ENCODE measurements at places on chromosomes 3 and 15.

- peak; percentile 84 for DNase-seq
Measured at GRCh38 chr15:83380682-83381081, 66.5 kb upstream of the SH3GL3 start.

DNA sequence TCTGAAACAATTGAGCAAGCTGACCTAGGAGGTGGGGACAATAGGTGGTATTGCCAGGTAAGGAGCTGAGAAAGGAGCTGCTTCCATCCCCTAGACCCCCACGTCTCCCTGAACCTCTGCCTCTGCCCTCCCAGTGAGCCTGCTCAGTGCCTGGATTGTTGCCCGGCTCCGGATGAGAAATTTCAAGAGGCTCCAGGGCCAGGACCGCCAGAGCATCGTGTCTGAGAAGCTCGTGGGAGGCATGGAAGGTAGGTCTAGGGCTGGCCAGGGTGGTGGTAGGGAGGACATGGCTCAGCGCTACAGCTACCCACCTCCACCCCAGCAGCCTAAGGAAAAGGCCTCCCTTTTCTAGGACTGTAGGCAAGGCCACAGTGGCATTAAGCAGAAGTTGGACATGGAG, 13.3 kb downstream of the DUOX1 start:
- no peak for DNase-seq

DNA sequence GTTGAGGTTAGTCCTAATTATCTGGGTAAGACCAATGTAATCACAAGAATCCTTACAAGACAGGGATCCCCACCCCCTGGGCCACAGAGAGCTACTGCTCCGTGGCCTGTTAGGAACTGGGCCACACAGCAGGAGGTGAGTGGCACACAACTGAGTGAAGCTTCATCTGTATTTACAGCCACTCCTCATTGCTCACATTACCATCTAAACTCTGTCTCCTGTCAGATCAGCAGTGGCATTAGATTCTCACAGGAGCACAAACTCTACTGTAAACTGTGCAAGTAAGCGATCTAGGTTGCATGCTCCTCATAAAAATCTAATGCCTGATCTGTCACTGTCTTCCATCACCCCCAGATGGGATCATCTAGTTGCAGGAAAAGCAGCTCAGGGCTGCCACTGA, 58.5 kb upstream of the CRBN start:
- DNase-seq = no peak

DNA sequence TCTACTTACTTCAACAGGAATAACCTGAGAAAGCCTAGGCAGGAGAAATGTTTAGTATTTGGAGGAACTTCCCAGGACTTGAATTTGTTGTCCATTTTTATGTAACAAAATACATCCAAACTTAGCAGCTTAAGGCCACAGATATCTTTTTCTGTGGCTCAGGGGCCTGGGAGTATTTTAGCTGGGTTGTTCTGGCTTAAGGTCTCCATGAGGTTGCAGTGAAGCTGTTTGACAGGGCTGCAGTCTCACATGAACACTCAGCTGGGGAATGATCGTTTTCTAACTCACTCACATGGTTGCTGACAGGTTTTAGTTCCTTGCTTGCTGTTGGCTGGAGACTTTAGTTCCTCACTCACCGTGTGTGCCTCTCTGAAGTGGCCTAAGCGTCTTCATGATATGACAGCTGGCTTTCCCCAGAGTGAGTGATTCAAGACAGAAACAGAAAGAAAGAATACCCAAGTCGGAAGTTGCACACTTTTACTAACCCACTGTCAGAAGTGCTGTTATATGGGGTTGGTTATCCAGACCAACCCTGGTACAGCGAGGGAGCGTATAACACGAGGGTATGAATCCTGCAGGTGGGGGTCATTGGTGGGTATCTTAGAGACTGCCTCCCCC, 229.7 kb upstream of the TBL1XR1 start:
- DNase-seq = no peak

- no peak for DNase-seq
Measured at GRCh38 chr3:122985539-122985938, 42.0 kb downstream of the SEMA5B start.

DNA sequence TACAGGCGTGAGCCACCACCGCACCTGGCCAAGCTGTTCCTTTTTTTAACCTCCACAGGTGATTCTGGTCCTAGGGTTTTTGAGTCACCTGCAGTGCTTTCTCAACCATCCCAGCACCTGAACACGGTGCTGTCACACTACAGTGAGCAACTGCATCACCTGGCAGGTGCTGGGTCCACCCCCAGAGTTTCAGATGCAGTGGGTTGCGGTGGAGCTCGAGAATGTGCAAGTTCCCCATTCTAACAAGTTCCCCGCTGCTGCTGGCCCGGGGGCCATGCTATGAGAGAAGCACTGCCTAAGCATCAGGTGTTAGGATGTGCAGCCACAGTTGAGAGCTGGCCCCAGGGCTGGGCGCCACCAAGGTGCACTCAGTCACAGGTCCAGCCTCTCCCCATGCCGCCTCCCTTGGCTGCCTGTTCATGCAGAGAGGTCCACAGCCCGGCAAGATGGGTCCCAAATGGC, 18.0 kb downstream of the ISG20 start:
- DNase-seq = no peak

DNA sequence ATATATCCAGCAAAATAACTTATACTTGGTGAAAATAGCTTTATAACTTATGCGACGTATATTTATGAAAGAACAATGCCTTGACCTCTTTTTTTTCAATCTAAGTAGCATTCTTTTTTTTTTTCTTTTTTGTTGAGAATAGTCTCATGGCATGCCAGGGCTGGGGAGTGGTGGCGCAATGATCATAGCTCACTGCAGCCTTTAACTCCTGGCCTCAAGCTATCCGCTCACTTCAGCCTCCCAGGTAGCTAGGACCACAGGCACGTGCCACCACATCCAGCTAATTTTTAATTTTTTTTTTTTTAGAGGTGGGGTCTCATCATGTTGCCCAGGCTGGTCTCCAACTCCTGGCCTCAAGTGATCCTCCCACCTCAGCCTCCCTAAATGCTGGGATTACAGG, 43.5 kb downstream of the RAB8B start:
- no peak for DNase-seq

- DNase-seq = no peak
Measured at GRCh38 chr15:60087561-60087960, 83.5 kb downstream of the FOXB1 start.

DNA sequence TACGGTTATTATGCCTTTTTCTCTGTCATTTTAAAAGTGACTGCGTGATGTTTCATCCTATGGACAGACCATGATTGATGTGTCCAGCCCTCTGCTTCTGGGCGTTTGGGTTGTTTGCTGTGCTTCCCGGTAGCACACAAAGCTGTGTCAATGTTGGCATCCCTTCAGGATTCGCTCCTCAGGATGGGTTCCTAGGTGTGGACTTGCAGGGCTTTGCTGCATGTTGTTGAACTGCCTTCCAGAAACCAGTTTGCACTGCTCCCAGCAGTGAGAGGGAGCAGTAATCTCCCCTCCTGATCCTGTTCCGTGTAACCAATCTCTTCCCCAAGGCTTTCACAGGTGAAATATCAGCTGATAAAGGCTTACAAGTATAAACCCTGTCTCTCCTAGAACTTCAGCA, 787 bp downstream of the TRPM1 start:
- DNase-seq = no peak

GRCh38 chr3:163838769-163839168, 1239.5 kb downstream of the SI start:
- no peak for DNase-seq

GRCh38 chr3:135719449-135719848, 246.1 kb upstream of the PPP2R3A start:
- no peak for DNase-seq

DNA sequence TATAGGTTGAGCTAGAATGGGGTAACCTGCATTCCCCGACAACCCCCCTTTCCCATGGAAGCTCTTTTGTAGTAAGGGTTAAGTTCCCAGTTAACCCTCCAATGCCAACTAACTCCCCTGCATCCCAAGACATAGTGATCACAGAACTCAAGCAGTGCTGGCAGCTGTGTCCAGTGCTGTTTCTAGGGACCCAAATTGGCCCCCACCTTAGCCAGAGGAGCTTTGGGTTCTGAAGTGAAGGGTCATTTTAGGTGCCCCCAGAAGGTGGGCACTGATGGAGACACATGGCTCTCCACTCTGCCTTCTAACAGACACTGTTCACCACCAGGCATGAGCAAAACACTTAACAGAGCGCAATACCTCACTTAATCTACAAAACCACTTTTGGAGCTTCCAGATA, 7.1 kb downstream of the FBXL22 start:
- no peak for DNase-seq

DNA sequence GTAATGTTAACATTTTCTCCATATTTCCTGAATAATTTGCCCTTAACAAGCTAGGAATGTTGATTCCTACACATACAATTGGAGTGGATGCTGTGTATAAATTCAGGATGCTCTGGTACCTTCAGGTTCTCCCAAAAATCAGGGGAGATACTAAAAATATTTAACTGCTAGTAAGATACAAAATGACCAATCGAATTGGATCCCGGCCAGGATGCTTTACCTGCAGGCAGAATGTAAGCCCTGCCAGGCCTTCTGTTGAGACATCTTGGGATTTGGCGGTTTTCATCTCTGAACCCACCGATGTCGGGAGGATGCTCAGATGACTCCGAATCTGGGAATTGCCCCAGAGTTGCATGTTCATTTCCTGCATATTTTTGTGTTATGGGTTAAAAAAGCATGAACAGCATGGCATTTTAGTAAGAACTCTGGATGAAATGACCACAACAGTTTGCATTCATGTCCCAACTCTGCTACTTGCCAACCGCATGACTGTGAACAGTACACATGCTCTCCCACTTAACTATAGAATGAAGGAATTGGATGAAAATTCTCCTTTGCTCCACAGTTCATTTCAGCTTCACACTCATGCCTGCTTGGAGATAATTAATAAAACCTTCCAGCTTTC, 241.4 kb upstream of the TBL1XR1 start:
- DNase-seq = no peak

DNA sequence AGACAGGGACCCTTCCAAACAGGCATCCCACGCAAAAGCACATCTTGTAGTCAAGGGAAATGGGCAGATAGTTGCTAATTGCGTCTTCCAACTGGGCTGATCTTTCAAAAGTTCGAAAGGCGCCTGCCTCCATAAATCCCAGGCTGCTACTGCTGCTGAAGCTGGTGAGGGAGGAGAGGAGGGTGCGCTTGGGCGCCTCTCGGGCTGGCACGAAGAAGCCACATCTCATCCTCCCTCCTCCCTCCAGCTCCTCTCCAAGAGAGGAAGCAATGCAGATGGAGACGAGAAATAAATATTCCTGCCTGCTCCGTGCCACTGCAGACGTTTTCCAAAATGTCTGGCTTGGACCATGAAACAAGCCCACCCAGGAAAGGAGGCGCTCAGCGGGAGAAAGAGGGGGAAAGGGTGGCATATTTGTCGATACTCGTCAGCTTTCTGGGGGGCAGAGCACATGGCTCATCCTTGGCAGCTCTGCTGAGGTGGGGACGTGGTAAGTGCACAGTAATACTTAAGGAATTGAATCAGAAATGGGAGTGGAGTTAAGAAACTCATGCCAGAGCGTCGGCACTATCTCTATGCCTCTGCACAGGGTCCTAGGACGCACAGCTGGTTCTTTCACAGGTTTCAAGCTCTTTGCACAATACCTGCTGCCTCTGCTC, 88.9 kb upstream of the FEZF2 start:
- DNase-seq = no peak

DNA sequence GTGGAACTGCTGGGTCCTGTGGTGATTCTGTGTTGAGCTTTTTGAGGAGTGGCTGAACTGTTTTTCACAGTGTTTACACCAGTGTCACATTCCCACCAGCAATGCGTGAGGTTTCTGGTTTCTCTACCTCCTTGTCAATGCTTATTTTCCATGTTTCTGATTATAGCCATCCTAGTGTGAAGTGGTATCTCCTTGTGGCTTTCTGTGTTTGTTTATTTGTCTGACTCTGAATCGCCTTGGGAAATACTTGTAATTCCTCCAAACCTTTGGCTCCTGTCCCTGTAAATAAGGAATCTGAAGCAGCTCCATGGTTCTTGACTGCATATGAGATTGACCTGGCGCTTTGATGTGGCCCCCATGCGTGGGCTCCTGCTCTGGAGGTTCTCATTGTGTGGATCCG, 20.6 kb downstream of the FAN1 start:
- no peak for DNase-seq

DNA sequence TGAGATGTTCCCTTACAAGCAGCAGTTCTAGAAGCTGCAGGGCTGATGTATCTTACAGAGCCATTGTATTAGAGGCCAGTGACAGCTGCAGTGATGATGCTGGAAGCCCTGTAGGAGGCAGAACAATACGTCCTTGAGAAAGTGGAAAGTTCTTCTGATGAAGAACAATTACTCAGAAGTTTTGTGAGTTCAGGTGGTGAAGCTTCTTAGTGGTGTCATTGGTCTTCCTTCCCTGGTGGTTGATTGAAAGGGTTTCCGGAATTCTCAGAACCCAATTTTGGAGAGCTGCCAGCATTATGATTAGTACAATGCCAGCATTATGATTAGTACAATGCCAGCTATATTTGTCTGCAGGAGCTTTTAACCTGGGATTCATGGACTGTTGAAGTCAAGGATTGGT, 356.4 kb downstream of the MFSD1 start:
- peak; percentile 95 for DNase-seq

GRCh38 chr3:10198761-10199649, 34.3 kb downstream of the IRAK2 start:
- DNase-seq = peak; percentile 98

DNA sequence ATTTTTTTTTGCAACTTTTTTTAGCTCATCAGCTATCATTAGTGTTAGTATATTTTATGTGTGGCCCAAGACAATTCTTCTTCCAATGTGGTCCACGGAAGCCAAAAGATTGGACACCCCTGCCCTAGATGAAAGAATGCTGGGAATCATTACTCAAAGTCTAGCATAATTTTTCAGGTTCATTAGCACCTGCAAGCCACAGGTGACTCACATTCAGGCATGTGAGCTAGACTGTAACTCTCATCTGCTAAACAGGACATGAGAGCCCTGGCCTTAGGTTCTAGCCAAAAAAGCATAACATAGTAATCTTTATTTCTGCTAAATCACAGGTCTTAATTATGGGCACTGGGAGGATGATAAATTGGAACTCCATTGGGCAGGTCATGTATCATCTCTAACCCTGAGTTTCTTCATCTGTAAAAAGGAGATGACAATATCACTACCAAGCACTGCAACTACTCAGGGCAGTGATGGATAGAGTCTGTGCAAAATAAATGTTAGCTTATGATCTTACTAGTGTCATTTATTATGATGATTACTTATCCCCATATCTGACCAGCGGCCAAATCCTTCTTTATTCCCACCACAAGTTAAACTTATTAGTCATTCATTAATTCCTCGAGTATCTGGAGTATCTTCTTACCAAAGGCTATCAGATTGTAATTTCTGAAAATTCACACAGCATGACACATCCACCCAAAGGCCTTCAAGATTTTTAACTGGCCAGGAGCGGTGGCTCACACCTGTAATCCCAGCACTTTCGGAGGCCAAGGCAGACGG, 125.0 kb downstream of the PLD1 start:
- no peak for DNase-seq

DNA sequence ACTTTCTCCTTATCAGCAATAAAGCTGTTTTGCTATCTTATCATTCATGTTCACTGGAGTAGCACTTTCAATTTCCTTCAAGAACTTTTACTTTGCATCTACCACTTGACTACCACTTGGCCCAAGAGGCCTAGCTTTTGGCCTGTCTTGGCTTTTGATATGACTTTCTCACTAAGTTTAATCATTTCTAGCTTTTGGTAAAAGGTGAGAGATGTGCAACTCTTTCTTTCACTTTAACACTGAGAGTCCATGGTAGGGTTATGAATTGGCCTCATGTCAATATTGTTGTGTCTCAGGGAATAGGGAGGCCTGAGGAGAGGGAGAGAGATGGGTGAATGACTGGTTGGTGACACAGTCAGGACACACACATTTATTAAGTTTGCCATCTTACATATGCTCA, 31.0 kb upstream of the FAM3D start:
- DNase-seq = no peak
